NCI-H510A treated with DMSO at 0.1 percent for 48 hours (cell line): ENCODE measurements at places on chromosomes 16 and 17.

DNA sequence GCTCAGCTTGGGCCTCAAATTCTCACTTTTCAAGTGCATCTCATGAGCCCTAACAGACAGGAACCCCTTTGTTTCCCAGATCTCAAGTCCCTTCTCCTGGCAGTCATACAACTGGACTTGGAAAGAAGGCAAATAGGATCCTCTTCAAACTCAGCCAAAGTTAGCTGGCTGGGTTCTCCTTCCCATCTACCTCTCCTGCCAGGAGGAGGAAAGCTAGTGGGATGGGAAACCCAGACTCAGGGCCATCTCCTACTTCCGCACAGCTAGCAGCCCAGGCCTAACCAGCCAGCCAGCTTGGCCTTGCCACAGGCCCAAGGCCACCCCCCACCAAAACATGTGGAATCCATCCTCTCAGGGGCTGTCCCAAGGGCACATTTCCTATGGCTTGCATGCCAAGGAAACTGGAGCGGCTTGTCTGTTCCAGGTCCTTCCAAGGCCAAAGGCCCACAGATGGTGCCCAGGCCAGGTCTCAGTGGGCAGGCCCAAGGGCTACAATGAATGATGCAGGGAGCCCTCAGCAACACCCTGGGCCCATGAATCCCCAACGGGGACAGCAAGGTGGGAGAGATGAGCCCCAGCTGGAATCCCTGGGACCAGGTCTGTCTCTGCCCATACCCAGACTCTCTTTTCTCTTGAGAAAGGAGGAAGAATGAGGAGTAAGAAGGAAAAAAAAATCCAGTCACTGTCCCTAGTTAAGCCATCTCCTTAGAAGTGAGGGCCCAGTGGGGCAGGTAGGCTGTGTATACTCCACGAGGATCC lies 1.7 kb downstream of the SMARCD2 start:
- DNase-seq, result no peak

DNA sequence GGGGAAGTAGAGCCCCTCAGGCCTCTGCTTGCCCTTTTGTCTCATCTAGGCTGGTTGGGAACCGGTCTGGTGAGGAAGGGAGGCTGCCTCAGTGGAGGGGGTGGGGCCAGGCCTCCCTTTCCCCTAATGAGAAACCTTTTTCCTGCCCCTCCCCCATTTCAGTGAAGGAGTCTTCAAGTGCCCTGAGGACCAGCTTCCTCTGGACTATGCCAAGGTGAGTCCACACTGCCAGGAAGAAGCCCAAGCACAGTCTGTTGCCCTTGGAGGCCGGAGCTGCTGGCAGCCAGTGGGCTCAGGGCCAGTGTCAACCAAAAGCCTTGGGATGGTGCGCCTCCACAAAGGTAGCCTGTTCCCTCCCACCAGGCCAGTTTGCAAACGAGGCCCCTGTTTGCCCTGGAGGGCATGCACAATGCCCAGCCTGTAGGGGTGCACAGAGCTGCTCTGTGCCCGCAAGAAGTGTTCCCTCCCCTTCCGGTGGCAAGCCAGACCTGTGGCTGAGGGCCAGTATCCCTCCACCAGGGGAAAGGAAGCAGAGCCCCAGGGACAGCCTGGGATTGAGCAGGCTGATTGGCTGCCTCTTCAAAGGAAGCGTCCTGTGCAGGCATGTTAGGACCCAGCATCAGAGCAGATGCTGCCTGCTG lies 3.4 kb downstream of the TRAF4 start:
- peak; percentile 95 for DNase-seq

DNA sequence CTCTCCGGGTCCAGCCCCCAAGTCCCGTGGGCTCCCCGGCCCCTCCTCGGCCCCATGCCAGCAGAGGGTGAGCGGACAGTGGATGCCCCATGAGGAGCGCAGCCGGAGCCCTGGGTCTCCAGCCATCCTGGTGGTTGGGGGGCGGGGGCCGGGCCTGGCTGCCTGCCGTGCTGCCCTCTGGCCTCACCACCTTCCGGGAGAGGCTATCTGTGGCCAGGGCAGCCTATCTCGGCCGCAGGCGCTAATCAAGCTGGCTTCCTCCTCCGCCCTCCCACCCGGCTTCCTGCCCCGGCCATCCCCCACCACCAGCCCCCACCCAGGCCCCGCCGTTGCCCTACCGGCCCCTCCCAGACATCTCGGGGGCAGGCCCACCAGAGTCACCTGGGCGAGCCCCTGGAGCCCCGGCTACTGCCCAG lies 46.8 kb downstream of the ZFPM1 start:
- no peak for DNase-seq

DNA sequence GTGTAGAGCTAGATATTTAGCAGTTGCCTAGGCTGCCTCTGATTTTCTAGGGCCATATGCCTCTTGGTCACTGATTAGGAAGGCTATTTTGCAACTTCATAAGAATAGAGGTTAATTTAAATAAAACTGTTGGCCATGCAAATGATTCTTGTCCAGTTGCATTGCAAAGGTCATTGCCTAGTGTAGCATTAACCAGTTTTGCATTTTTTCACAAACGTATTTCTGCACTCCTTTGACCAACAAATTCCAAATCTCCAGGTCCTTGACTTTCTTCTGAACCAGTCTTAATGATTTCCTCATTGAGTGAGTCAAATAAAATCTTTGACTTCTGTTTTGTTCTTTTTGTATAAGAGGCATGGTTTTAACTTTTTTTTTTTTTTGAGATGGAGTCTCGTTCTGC lies 33.5 kb downstream of the ERCC4 start:
- no peak for DNase-seq

DNA sequence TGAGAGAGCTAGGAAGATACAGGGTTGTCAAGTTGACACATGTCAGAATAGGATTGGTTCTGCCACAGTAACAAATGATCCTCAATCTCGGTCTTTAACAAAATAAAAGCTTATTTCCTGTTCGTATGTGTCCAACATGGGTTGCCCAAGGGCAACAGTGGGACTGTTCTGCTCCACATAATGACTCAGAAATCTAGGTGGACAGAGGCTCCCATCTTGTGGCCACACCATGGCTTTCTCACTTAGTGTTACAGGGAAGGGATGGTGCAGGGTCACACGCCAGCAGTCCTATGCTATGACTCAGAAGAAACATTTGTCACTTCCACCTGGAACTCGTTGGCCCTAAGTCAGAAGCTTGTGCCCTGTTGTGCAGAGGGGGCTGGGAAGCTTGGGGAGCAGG lies 364.9 kb downstream of the SNX29 start:
- DNase-seq, result no peak

DNA sequence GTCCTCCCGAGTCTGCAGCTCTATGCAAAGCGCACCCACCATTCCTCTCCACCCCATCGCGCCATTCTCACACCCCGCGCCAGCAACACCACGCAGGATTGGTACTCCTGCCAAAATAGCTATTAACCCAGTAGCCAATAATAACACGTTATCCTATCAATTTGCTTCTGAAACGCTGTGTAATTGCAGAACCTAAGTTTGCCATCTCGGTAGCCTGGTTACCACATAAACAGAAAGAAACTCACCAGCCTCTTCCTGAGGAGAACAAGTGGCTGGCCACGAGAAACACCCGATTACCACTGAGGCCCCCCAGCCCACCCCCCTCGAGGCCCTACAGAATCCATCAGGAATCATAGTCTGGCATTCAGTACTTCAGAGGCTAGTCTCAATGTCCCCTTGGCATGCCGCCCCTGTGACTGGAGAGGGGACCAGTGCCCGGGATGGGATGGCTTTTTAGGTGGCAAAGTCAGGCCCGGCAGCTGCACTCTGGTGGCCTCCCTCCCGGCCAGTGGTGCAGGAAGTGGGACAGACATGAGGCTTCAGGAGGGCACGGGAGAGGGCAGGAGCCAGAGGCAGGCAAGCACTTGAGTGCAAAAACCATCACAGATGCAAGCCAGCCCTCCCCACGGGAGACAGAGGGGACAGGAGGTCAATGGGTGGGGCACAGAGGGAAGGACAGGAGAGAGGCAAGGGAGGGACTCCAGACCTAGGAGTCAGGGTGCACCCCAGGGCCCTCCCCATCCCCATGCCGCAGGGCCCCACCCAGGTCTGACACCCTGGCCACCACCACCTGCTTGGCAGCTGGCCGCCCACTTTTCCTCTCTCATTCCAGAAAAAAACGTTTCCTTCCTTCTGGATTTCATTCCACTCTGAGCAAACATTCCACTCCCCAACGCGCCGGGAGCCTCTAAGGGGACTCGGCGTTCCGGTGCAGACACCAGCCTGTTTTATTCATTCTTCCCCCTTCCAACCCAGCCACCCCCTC lies 192.5 kb downstream of the ZNF423 start:
- no peak for DNase-seq

- DNase-seq, result peak; percentile 36
Measured at GRCh38 chr17:2336852-2337543, at the start of gene SGSM2. TSS of gene SGSM2 (plus strand) at chr17:2337501. CDS start at chr17:2337689, 188 bp downstream.

DNA sequence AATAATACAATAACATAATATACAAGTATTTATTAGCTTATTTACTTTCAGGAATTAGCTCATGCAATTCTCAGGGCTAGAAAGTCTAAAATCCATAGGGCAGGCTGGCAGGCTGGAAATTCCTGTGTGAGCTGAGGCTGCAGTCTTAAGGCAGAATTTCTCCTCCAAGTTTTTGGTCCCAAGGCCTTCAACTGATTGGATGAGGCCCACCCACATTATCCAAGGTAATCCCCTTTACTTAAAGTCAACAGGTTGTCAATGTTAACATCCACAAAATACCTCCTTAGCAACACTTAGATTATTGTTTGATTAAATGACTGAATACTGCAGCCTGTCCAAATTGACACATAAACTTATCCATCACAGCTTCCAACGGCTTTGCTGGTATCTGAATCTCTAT lies 32.9 kb upstream of the SOX9 start:
- no peak for DNase-seq

DNA sequence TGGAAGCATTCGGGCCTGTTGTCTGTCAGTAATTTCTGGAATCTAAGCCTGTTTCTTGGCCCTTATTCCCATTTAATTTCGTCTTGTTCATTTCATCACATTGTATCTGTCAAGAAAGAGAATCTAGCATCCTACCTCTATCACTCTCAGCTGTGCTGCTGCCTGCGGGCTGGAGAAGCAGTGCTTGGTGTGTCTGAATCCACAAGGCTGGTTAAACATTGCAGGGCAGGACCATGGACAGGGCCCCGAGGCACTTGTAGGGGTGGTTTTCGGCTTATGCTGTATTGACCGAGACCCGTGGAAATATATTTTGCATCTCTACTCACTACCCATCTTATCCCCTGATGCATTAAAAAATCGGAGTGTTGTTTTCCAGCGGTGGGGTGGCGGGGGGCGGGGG lies 3.1 kb downstream of the RAB11FIP4 start:
- DNase-seq, result no peak

GRCh38 chr16:89426736-89427530 lies 63.4 kb downstream of the ANKRD11 start:
- no peak for DNase-seq

DNA sequence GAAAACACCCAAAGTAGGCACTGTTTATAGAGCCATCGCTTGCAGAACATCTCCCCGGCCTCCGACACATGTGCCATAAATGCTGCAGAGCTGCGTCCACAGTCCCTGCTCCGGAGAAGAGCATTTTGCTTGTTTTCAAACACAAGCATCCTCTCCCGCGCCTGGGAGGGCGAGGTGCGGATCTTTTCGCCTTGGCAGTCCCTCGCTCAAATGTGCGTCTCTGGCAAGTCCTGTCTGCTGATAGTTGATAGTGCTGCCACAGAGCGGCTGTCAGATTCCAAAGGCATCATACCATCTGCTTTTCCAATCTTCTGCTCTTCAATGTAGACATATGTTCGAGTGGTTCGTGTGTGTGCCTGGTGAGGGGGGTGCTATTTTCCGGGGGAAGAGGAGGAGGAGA lies 603.7 kb downstream of the MAF start:
- peak; percentile 62 for DNase-seq

DNA sequence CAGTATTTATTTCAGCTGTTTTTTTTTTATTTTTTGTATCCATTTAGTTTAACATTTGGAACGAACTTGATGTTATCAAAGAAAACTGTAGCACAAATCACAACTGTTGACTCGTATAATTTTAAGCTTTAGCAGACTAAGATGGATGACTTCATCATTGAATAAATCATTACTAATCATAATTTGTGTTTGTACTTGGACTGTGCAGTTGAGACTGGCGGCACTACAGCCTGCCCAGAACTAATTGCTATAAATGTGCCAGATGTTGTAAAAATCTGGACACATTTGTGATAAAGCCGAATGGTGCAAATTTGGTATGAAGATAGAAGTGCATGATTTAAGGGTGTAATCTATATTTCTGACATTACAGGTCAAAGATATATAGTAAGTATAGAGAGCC lies 897.7 kb upstream of the CDH8 start:
- no peak for DNase-seq

- no peak for DNase-seq
Measured at GRCh38 chr17:20256144-20256543, 211.2 kb downstream of the LGALS9B start.

GRCh38 chr16:3695610-3696369 lies 21.5 kb downstream of the TRAP1 start:
- no peak for DNase-seq

GRCh38 chr16:85231959-85232358 lies 119.7 kb upstream of the CIBAR2 start:
- no peak for DNase-seq

DNA sequence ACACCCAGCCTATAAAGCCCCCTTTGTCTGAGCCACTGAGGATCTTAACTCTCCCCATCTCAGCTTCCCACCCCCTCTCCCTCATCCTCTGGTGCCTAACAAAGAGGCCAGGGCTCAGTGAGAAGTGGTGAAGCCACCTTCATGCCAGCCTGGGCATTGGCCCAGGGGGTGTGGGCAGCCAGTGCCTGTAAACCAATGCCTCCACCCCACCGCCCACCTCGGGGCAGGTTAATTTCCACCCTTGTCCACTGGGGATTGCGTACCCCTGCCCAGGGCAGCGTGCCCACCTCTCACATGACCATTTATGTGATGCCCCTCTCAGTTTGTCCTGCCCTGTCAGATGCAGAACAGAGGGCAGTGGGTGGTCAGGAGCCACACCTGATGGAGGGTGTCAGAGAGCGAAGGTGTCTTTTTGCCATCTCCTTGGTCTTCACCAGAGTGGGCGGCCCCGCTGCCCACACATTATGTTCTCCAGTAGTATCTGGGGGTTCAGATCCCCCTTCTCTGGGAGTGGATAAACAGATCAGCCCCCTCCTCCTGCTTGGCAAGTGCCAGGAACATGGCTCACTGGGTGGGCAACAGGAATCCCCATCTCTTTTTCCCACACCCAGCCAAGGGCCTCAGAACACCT lies 10.1 kb upstream of the ARHGAP23 start:
- no peak for DNase-seq

- no peak for DNase-seq
Measured at GRCh38 chr16:88810166-88810911, 1.4 kb downstream of the APRT start.

DNA sequence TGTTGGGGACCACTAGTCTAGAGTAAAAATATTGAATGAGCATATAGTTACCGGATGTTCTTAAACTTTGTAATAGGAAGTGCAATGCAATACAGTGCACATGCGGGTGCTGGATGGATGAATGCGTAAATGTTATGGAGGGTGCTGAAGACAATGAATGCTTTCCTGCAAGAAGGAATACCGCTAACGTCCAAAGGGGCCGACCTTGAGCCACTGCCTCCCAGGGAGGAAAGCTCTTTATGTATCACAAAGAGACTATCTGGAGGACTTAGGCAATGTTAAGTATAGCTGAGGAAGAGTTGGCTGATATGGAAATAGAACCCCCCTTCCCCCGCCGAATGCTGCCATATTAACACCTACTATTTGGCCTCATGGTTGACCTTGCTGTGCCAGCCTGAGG lies 27.5 kb upstream of the SHCBP1 start:
- no peak for DNase-seq

GRCh38 chr16:8874388-8874787 lies 5.6 kb upstream of the CARHSP1 start:
- no peak for DNase-seq
